ENCODE measurements at places on chromosomes 7 and 10.

DNA sequence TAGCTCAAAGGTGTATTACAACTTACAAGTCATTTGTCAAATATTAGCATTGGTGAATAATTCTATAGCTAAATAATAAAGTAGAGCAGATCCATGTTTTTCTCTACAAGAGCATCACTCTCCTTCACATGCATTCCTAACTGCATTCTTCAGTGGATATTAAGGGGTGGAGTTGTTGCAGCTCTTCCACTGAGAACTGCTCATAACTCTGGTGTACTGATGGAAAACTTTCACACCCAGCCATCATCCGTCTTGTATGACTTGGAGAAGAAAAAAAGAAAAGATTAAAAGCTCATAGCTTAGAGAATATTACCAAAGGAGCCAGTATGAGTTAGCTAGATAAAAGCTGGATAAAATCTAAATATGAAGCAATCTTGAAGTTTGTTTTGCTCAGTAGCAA is 10.2 kb upstream of the FAM13C start:
- DNase-seq = no peak

- no peak for DNase-seq
Observed at GRCh38 chr10:17649836-17650235, 5.9 kb downstream of the STAM start.

GRCh38 chr10:5788969-5789368 is 24.3 kb downstream of the GDI2 start:
- DNase-seq = no peak

GRCh38 chr10:66680886-66681285 is 244.9 kb upstream of the LRRTM3 start:
- DNase-seq = no peak

DNA sequence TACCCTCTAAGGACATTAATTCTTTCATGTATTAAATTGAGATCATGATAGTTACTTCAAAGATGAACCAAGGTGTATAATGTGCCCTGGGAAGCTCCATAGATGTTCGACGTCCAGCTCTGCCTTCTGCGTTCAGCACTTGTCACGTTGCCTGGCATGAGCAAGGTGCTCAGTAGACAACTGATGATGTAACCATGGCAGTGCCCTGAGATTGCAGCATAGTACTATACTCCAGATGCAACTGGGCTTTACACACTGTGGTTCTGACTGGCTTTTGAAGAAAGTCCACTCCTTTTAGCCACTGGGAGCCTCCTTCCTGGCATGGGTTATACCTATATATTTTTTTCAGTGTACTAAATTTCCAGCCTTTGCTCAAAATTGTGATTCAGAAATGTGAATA is 355.8 kb upstream of the SORCS1 start:
- DNase-seq = no peak

DNA sequence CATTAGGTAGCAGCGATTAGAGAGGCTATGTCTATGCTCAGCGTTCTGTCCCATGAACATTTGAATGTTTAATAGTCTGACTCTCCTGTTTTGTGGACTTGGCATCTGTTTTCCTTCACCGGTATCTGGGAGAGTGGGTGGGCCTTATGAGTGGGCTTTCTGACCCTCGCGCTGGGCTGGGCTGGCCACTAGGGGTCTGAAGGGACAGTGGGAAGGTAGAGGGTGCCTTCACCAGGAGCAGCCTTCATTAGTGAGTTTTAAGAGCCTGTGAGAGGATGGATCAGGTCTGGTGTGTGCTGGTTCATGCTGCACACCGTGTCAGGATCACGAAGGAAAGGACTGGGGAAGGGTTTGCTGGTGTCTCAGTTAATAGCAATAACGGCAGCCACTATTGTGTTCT is 33.4 kb downstream of the DCLRE1A start:
- DNase-seq = no peak

- DNase-seq = no peak
Observed at GRCh38 chr10:90592638-90593302, 265.1 kb downstream of the HTR7 start.

DNA sequence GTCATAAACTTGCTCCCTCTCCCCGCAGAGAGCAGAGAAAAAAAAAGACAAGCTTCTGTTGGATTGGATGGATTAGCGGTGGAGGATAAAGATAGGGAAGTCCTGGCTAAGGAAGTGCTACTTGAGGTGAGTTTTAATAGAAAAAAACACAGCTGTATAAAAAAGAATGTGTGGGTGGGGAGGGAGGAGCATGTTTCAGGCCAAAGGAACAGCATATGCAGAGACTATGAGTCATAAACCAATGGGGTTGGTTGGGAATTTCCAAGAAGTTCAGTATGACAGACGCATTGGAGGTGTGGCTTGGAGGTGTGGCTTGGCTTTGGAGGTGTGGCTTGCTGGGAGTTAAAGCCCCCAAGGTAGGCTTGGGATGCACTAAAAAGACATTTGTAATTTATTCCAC is 103.0 kb upstream of the LSM8 start:
- DNase-seq = no peak

DNA sequence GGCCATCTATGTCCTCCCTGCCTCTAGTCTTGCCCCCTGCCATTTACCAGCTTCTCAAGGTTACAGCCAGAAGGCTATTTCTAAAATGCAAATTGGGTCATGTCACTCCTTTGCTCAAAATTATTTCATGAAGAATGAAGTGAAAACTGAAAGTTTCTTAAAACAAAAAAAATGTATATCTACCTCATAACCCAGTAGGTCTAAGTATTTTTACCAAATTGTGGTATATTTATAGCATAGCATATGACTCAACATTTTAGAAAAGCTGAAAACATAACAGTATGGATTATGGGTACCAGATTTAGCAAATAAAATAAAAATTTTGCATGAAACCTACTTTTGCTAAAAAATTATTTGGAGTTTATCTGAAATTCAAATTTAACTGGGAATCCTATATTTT is 78.4 kb downstream of the SLC16A9 start:
- DNase-seq = no peak

- DNase-seq = no peak
Observed at GRCh38 chr10:96439725-96440124, 74.0 kb downstream of the TLL2 start.

GRCh38 chr10:80196270-80196949 is 8.9 kb downstream of the ANXA11 start:
- DNase-seq = no peak

- DNase-seq = no peak
Observed at GRCh38 chr10:29622382-29622922, 12.3 kb downstream of the SVIL start.

DNA sequence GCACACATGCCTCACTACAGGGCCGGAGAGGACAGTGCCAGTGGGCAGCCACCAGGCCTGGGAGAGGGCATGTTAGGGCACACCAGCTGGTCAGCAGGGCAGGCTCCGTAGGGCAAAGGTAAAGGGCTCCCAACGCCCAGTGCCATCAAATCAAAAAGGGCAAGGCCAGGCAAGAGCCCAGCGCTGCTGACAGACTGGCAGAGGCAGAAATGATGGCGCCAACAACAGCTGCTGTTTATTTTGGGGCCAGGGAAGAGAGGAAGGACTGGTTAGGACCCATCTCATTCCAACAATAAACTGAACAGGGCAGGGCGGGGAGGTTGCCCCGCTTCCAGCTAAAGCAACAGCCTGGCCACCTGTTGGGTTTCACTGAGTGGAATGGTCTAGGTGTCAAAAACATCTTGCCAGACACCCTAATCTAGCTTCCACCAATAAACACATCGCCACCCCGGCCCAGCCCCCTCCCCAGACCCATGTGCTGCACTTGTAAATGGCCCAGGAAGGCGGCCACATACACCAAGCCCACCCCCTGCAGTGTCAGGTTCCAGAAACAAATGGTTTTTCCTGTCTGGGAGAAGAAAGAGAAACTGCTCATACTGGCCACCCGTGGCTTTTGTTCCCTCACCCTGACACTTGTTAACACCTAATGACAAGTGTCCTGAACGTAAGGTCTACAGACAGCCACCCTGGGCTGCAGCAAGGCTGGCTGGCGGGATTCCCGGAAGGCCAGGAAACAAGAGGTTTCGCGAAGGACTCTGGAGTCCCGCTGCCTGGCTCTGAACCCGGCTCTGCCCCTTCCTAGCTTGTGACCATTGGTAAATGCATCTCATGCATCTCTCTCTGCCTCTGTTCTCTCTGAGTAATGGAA is 15.3 kb downstream of the SH3PXD2A start:
- DNase-seq = no peak

- no peak for DNase-seq
Observed at GRCh38 chr7:158252837-158253669, 334.6 kb downstream of the PTPRN2 start.

DNA sequence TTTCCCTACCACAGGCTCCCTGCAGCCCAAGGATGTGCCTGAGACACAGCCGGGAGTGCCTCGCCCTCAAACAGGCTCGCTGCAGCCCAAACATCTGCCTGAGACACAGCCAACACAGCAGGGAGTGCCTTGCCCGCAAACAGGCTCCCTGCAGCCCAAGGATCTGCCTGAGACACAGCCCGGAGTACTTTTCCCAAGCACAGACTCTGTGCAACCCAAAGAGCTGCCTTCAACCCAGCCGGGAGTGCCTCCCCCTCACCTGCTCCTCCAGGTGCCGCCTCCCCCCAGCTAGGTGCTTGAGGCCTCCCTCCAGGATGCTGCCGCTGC is 42.9 kb downstream of the ANTXRL start:
- no peak for DNase-seq

DNA sequence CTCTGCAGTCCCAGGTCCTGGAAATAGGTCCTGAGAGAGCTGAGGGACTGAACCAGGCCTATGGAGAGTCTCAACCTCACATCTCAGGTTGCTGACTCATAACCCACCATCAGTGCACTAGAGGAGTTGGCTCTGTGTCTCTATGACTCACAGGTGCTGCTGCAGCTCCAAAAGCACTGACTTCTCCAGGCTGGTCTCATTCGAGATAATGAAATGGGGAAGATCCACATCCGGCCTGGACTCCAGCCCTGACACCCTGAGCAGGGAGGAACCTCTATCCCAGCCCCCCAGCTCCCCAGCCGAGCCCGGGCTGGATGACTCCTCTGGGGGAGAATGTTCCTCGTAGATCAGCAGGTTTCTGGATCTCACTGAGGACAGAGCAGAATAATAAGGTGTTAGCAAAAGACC is 35.5 kb upstream of the DGKI start:
- DNase-seq = no peak

- DNase-seq = no peak
Observed at GRCh38 chr7:124009321-124009720, 23.5 kb downstream of the TMEM229A start.

DNA sequence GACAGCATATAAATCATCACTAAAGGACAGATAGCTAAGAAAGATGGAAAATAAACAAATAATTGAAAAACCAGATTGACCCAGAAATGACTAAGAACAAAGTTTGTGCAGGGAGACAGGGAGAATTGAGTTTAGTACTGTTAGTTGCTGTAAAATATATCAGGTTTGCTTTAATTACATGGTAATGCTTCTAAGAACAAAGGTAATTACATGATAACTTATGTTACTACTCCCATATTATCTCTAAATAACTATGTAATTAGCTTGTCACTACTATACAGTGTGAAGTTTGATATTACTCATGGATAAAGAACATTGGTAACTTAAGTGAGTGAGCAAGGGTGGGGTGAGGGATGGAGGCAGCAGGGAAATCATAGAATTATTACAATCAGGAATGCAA is 135.2 kb upstream of the KAT6B start:
- no peak for DNase-seq

GRCh38 chr7:7178081-7178480 is 4.3 kb upstream of the C1GALT1 start:
- DNase-seq = no peak

DNA sequence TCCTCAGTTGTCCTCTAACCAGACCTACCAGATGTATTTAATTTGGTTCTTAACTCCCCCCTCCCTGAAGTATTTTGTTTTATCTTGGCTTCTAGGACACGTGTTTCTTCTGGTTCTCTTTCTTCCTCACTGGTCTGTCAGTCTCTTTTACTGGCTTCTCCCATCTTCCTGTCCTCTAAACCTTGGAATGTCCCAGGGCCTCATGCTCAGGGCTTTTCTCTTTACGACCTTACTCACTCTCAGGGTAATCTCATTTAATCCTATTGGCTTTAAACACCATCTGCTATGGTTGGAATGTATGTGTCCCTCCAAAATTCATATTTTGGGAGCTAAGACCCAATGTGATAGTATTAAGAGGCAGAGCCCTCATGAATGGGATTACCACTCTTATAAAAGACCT is 418.2 kb upstream of the PODXL start:
- DNase-seq = no peak

DNA sequence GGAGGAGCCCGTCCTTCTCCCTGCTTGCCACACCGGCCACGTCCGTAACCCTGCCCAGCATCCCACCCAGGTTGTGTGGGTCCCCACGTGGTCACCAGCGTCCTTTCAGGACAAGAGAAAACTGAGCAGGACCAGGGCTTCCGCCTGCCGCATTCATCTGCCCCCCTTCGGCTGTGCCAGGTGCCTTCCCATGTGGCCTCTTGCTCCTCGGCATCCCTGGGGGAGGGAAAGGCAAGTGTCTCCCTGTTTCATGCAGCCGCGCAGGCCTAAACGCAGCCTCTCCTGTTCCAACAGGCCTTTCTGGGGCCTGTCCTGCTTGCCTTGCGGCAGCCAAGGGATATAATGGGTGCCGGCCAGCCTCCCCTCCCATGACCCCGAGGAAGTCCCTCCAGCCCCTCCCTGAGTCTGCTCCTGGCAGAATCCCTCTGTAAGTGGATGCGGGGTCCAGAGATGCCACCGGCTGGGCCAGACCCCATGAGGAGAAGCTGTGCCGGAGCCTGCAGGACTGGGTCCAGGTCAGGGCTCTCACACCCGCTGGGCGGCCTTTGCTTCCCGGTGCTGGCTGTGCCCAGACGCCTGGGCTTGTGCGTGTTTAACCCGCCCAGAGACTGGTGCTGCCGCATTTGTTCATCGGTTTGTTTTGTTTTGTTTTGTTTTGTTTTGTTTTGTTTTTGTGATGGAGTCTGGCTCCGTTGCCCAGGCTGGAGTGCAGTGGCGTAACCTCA is 23.1 kb downstream of the SHH start:
- no peak for DNase-seq

Measured in memory B cell (primary cell).